ENCODE measurements at places on chromosomes 7 and 10.

GRCh38 chr7:131543298-131543697 is 13.1 kb downstream of the PODXL start:
- DNase-seq, result no peak

DNA sequence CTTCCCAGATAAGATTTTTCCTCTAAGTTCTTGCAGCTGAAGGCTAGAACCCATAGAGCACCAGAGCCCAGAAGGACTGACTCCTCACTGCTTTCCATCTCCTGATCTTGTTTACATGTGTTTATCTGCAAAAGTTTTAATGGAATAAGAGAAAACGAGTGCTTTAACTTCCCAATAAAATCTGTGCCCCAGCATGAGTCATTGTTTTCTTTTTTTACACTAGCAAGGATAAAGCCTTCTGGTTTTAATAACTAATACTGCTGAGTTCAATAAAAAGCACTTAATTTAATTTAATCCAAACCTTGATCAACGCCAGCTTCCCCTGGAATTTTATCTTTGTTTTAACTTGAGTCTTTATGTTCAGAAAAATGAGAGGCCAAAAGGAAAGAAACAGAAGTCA is 227.6 kb downstream of the HPSE2 start:
- no peak for DNase-seq

DNA sequence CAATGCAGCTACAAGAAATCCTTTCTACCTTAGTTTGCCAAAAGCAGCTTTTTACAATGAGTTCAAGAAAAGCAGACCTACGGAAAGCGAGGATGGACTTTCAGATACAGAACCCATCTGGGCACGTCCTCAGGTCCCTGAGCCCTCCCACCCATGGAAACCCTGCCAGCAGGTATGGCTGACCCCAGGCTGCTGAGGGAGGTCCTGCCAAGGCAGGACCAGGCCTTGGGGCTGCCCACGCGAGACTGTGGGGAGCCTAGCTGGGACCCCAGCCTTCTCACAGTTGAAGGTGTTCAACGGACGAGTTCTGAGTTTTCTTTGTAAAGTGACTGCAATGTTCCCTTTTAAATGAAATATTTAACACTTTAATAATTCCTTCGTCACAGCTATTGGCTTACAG is 245.0 kb downstream of the MGMT start:
- no peak for DNase-seq

- DNase-seq, result no peak
Measured at GRCh38 chr10:99850767-99851340, 68.4 kb downstream of the ABCC2 start.

GRCh38 chr7:85328456-85328998 is 141.7 kb upstream of the SEMA3D start:
- DNase-seq, result no peak

GRCh38 chr10:111956841-111957240 is 226.7 kb downstream of the GPAM start:
- DNase-seq, result no peak

DNA sequence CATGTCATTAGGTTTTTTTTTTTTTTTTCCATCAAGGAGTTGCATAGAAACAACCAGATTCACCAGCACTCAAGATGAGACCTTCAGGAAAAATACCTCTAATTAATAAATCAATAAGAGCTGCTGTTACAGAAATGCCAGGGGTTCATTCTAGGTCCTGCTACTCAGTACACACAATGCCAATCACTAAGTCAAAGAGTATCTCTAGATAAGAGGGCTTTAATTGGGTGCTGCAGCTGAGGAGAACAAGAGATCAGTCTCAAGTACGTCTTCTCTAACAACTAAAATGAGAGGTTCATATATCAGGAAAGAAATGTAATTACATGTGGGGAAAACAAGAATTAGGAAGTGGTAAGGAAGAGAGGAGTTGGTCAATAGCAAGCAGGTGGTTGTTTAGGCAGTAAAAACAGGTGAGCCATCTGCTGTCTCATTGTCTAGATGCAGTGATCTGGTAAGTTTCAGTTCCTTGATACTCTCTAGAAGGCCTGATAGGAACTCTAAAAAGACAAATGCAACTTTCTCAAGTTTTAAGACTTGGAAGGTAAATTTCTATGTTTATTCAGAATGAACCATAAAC is 272.9 kb upstream of the ZWINT start:
- no peak for DNase-seq

GRCh38 chr7:116431787-116432526 is 67.6 kb upstream of the CAV2 start:
- no peak for DNase-seq

DNA sequence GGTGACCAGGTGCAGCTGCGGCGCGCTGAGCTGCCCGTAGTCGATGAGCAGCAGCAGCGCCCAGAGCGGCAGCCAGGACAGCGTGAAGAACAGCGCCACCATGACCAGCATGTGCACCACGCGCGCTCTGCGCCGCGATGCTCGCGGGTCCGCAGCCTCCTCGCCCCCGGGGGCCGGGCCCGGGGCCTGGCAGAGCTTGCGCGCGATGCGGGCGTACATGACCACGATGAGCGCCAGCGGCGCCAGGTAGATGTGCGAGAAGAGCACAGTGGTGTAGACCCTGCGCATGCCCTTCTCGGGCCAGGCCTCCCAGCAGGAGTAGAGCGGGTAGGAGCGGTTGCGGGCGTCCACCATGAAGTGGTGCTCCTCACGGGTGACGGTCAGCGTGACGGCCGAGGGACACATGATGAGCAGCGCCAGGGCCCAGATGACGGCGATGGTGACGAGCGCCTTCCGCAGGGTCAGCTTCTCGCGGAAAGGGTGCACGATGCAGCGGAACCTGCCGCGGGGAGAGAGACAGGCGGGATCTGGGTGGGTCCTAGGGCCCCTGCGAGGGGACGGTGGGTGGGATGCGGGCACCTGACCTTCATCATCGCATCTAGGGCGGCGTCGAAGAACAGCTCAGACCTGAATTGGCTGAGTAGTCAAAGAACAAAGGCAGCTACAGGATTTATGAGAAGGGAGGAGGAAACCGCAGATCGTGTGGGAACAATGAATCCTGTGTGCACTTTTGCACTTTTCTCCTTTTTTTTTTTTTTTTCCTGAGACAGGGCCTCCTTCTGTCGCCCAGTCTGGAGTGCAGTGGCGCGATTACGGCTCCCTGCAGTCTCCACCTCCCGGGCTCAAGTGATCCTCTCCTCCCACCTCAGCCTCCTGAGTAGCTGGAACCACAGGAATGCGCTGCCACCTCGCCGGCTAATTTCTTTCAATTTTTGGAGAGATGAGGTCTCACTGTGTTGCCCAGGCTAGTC is 22.4 kb upstream of the PPA1 start:
- DNase-seq, result no peak

DNA sequence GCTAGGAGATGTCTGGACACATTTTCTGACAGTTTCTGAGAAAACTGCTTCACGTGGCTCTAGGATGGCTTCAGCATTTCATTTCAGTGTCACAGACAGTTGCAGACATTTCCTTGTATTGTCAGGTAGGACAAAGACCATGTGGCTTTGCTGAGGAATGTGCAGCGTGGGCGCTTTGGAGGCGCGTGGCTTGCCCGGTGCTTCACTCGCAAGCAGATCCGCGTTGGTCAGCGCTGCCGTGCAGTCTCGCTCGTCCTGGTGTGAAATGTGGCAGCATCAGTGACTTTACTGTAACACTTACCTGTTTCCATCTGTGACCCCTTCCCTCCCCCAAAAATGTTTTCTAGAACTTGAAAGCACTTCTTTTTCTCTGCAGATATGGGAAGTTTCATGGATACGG is 340.5 kb downstream of the SDK1 start:
- DNase-seq, result no peak

DNA sequence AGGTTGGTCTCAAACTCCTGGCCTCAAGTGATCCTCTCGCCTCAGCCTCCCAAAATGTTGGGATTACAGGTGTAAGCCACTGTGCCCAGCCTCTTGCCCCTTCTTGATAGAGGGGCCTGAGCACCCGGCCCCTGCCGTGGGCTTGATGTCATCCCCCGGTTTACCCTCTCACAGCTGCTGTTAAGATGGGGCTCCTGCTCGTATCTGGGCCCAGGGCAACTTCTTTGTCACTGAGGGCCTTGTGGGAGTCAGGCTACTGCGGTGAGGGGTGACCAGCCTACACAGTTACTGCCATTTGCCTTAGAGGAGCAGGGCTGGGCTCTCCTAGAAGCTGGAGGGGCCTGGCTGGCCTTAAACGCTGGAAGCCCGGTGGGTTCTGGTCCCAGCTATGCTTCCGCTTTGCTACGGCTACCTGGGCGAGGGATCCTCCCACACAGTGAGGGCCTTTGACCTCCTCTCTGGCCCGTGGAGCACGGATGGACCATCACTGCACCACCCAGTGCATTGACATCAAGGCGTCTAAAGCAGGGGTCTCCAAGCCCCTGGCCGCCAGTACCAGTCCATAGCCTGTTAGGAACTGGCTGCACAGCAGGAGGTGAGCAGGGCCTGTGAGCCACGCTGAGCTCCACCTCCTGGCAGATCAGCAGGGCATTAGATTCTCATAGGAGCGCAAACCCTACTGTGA is 1.1 kb upstream of the TMEM130 start:
- DNase-seq, result peak; percentile 24

GRCh38 chr7:72805526-72806494 is 22.2 kb downstream of the TYW1B start:
- peak; percentile 77 for DNase-seq

GRCh38 chr7:124275411-124275810 is 242.5 kb upstream of the TMEM229A start:
- no peak for DNase-seq

- DNase-seq, result no peak
Measured at GRCh38 chr10:122713091-122713885, 13.6 kb upstream of the C10orf120 start.

Data from Caco-2 (cell line).